ENCODE measurements at places on chromosomes 3 and 15.

- DNase-seq = no peak
These were observed 72.3 kb upstream of the ST3GAL6 start for GRCh38 chr3:98690876-98691275.

DNA sequence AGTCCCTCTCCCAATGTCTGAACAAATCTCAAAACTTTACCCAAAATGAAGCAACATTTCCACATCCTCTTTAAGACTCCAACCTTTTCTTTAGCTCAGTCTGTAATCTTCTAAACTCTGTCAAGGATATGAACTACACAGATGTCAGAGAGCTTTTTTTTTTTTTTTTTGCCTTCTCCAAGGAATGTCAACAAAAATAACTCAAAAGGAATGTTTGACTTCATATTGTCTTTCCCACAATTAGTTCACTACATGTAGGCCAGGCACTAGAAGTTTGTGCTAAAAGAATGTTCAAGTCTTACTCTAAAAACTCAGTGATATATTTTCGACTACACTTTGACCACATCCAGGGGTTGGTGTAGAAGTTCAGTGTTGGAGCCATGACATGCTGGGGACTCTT lies 37.1 kb downstream of the ADAMTS9 start:
- no peak for DNase-seq

DNA sequence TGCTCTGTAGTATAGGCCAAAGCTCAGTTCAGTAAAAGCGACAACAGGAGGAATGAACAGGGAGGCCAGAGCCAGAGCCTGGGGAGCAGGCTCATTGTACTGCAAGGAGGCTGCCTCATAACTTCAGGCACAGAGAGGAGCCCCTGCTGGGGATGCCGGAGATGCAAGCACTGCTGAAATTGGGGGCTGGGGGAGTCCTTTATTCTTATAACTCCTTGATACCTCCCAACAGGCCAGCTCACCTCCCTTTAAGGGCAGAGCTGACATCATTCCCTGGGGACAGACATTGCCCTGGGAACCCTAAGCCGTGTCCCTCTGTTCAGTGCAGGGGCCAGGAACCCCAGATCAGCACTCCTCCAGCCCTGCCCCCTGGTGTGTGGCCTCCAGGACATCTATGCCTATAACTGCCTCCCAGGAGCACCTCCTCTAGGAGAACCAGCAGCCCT lies 83.8 kb upstream of the MRPS22 start:
- no peak for DNase-seq

- DNase-seq = no peak
These were observed 29.0 kb downstream of the CRABP1 start for GRCh38 chr15:78369161-78369560.

DNA sequence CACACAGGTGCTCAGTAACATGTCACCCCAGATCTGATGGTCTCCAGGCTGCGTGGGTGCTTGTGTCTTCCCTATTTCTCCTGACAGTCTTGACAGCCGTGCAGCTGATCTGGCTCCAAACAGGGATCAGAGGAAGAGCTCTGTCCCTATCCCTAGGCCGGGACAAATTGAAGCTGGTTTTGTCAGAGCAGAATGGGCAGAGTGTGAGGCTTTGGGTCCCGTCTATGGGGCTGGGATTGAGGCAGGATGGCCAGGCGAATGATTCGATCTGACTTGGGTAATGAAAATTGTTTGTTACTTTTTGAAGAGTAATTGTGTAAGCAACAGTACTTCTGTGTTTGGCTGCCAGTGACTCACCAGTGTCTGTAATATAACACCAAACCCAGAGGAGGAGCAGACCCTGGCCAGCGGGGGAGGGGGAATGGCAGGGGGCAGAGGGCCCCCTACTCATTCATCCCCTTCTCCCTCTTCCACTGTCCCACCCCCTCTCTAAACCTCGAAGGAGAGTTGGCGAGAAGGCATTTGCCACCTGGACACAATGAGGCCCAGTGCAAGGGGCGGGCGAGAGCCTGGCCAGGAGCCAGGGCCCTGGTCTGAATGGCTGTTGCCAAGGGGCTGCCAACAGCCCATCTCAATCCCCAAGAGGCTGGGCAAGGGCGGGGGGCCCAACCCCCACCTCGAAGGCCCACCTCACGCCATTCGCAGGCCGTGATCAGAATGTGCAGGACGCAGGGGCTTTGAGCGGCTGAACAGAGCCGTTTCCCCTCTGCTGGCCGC lies 4.9 kb upstream of the MAGEF1 start:
- peak; percentile 52 for DNase-seq

GRCh38 chr3:67495751-67496150 lies 158.7 kb downstream of the SUCLG2 start:
- no peak for DNase-seq

GRCh38 chr15:87287156-87287555 lies 969.4 kb downstream of the NTRK3 start:
- no peak for DNase-seq

DNA sequence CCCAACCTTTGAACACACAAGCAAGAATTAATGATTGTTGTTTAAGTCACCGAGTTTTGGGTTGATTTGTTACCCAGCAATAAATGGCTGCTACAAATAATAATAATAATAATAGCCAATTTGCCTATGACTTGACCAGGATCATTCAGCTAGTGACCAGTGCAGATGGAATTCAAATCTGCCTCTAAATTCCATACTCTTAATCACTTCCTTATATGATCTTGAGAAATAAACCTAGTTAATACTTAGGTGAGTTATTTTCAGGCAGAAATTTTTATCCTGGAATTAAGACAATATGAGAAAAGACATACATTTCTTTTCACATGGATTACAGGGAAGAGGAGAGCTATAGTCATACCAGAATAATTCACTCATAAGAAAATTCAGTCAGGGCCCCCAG lies 116.0 kb upstream of the GALNT15 start:
- no peak for DNase-seq

GRCh38 chr3:80278056-80278455 lies 510.3 kb upstream of the ROBO1 start:
- no peak for DNase-seq

DNA sequence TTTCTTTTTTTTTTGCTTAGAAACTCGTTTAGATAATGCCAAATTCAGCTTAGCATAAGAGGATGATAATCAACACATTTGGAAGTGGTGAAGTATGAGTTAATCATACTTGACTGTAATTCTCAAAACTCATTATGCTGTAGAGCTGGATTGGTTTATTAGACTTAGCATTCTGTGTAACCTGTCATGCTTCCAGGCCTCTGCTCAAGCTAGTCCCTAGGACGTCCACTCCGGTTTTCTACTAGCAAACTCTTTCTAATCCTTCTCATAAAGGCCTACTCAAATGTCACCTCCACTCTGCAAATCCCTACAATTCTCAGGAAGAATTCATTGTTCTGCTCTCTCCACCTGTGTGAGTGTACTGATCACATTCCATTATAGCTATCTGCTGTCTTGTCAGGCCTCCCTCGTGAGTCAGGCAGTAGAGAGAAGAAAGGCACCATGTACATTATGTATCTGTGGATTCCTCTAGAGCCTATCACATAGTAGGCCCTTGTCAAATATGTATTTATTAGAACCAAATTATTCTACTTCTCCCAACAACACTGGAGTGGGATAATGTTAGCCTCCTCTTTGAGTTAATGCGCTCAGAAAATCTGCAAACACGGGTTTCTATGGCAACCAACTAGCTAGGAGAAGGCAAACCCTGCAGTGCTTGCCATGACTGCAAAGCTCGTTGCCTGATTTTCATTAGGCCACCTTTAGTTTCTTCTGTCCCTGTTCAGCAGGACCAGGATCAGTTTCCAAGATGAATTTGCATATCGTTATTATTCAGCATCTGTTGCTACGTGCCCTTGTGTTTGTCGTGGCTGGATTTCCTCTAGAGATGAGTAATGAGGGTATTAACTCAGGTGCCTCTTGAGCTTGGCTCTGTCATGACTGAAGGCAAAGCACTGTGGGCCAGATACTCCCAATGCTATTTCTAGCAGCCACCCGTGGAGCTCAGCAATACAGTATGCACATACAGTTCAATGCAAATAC lies 30.7 kb downstream of the ATP13A5 start:
- peak; percentile 100 for DNase-seq

DNA sequence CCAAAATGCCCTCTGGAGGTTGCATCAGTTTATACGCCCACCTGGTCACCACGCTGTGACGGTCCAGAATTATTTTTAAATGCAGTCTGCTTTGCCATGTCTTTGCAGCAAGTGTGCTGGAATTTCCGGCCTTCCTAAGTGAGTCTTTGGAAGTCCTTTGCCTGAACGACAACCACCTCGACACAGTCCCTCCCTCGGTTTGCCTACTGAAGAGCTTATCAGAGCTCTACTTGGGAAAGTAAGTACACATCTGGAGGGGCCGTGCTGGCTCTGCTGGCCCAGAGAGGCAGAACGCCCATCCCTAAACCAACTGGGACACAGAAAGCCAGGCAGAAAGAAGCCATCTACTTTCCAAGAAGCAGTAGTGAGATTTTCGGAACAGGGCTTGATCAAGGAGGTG lies 101.8 kb downstream of the LRRK1 start:
- no peak for DNase-seq

DNA sequence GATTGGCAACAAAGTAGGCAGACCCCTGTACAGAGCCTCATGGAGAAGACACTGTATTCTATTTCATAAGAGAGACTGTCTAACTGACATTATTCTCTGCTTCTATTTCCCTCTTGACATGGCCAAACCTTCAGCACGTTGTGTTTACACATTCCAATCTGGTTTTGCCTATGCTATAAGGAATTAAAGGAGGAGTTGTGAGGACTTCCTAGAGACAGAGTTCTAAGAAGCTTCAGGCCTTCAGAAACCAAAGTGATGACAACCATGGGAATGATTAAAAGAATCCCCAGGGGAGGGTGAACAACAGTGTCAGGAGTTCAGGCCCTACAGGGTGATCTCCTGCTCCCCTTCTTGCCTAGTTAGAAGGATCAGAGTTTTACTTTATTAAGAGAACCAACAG lies 44.9 kb upstream of the CAPN7 start:
- no peak for DNase-seq

GRCh38 chr15:78242128-78242527 lies 7.8 kb upstream of the ACSBG1 start:
- no peak for DNase-seq

- DNase-seq = no peak
These were observed 90.6 kb upstream of the GRM7 start for GRCh38 chr3:6770397-6770690.

DNA sequence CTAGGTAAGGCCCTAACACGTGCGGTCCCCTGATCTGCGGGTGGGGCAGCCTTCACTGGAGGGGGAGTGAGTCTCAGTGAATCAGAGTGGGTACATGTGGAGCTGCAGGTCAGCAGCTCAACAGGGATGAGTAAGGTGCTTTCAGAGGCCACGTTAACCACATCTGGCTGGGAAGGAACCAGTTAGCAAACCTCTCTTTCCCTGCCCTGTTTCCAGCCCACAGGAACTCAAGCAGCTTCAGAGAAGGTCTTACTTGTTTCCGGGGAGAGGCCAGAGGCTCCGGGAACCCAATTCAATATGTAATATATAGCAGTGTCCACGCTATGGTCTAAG lies 175.3 kb downstream of the XXYLT1 start:
- no peak for DNase-seq

DNA sequence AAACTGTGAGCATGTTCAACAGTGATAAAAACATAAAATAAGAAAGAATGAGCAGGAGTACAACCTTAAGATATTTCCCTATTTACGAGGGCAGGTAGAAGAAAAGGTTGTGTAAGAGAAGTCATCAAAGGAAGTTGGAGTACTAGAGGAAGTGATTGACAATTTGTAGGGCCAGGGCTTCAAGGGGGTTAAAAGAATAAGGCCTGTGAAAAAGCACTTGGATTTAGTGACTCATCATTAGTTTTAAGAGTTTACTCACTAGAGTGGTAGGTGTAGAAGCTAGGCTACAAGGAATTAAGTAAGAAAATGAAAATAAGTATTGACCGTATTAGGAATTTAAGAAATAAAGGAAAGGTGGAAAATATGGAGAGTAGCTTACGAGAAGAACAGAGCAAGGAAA lies 23.6 kb downstream of the KCNMB3 start:
- DNase-seq = no peak

- no peak for DNase-seq
These were observed 34.5 kb downstream of the USP3 start for GRCh38 chr15:63538876-63539275.

GRCh38 chr3:33237439-33237838 lies 18.8 kb upstream of the SUSD5 start:
- DNase-seq = no peak

- DNase-seq = no peak
These were observed 33.4 kb downstream of the FRMD4B start for GRCh38 chr3:69352305-69353087.

GRCh38 chr3:42662813-42663535 lies 9.5 kb downstream of the ZBTB47 start:
- no peak for DNase-seq

- DNase-seq = no peak
These were observed 337.9 kb upstream of the KCNMB2 start for GRCh38 chr3:178198329-178198728.

DNA sequence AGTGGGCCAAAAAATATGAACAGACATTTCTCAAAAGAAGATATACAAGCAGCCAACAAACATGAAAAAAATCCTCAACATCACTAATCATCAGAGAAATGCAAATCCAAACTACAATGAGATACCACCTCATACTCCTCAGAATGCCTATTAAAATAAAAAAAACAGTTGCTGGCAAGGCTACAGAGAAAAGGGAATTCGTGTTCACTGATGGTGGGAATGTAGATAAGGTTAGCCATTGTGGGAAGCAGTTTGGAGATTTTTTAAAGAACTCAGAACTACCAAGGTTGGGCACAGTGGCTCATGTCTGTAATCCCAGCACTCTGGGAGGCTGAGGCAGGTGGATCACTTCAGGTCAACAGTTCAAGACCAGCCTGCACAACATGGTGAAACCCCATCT lies 27.8 kb upstream of the C15orf40 start:
- DNase-seq = no peak

- DNase-seq = no peak
These were observed 357.1 kb upstream of the KCNH8 start for GRCh38 chr3:18791182-18791581.

- DNase-seq = peak; percentile 27
These were observed 885.4 kb downstream of the PDCD6IP start for GRCh38 chr3:34683851-34684250.

- DNase-seq = no peak
These were observed 429 bp upstream of the LOXL1 start for GRCh38 chr15:73925848-73926218.

DNA sequence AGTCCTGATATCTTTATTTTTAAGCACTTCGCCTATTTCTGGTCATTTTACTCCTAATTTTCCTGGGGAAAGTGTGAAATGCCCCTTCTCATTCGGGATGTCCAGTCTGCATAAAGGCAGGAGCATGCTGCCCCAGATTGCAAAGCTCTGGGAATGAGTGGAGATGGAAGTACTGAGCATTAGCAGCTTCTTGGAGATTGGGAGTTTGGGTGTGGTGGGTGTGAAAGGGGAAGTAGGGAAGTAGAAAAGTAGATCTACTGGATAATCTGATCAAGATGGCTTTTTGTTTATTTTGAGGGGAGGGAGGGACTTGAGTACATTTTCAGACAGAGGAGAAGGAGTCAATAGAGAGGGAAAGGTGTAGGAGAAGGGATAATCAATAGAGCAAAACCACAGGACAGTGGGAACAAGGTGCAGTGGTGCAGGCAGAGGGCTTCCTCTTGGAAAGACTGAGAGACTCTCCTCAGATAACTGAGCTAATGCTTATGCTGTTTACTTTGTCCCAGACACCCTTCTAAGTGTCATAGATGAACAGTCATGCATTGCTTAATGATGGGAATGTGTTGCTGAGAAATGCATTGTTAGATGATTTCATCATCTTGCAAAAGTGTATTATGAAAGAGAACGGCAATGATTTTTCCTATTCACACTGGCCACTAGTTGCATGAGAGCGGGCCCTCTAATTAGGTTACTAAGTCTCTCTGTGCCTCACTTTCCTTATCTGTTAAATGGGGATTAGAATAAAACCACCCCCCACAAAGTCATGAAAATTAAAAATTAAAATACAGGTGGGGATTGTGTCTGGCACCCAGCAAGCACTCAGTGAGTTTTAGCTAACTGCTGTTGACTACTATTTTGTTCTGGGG lies 45.5 kb downstream of the PHLDB2 start:
- DNase-seq = no peak

Data from NCI-H526 treated with DMSO at 0.1 percent for 48 hours (cell line).